ENCODE measurements at places on chromosomes 7 and 10.

GRCh38 chr7:25706764-25707163 is 445.2 kb upstream of the NFE2L3 start:
- DNase-seq, result no peak

GRCh38 chr10:77313066-77313750 is 324.4 kb downstream of the KCNMA1 start:
- no peak for DNase-seq

DNA sequence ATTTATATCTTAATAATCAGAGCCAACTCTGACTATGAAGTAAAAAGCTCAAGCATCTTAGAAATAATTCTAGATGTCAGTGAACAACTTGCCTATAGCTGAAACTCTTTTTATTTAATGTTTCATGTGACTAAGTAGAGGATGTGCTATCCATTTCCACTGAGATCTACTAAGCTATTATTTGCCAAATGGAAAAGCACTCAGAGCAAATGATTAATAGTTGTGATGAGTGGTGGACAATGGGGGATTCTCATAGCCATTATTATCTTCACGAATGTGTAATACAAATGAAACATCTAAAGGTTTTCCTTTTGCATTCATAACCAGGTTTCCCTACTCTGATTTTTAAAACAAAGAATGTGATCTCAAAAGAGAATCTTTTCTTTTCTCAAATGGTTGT is 126.6 kb upstream of the GNAI1 start:
- no peak for DNase-seq

GRCh38 chr7:98387544-98388226 is 13.2 kb downstream of the BAIAP2L1 start:
- DNase-seq, result no peak

Data from RPMI8226 (cell line).